Stimulated activated CD4-positive, alpha-beta T cell treated with anti-CD3 and anti-CD28 coated beads, TNF-alpha, amount 100 ng/mL, for 4 hours (primary cell): ENCODE measurements at places on chromosomes 7 and 10.

DNA sequence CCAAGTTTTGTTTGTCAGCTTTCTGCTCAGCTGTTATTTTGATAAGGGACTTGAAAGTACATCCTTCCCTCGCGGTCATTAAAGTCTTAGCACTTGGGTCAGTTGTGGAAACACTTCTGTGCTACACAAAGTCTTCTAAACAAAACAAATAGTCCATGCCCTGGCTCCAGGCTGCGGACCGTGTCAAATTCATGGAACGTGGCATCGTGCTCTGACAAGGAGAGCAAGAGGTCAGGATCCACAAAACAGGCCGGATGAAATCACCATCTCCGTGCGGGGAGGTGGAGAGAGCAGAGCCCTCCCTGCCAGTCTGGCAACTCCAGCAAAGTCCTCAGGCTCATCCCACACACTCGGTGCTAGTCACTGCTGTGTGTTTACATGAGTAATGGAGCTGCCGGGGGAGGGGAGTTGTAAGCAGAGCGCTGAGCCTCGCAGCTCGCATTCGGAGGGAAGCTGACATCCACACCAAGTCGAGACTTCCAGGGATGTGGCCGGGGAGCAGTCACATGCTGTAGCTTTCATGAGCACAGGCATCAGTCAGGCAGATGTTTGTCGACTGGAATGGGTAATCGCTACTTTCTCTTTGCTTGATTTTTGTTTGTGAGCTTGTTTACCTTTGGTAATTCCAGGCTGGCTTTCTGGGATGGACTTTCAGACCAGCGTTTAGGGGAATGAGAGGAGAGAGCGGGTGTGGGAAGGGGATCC is 147.6 kb downstream of the ARID5B start:
- peak; percentile 65 for DNase-seq

GRCh38 chr7:157339777-157340677 is 3.2 kb downstream of the DNAJB6 start:
- peak; percentile 59 for DNase-seq

- DNase-seq = no peak
These were observed 113.7 kb downstream of the RGS10 start for GRCh38 chr10:119428789-119429188.

- DNase-seq = no peak
These were observed 140.8 kb downstream of the DGKB start for GRCh38 chr7:14761510-14762296.

GRCh38 chr10:120929166-120929565 is 78.0 kb downstream of the WDR11 start:
- no peak for DNase-seq
